Suprapubic skin (tissue), 4 donors: ENCODE measurements at places on chromosomes 4 and X. TPM values are rescaled to one million over a fixed set of nuclear protein-coding genes. Genes with fewer than 3 reads are reported as not detected.

AFF2 gene
- 0.72 TPM for total RNA-seq

VBP1 gene
- total RNA-seq = 10.8 TPM

SPP1 gene
- 2.0 TPM for total RNA-seq

CFAP47 gene
- not detected for total RNA-seq

PASD1 gene
- not detected for total RNA-seq

SSX2B gene
- not detected for total RNA-seq

DRP2 gene
- 0.45 TPM for total RNA-seq
